Stimulated activated CD8-positive, alpha-beta memory T cell treated with anti-CD3 and anti-CD28 coated beads, Interleukin-2, amount 100 ng/mL, for 1 hour (primary cell): ENCODE measurements at places on chromosomes 16 and 17.

DNA sequence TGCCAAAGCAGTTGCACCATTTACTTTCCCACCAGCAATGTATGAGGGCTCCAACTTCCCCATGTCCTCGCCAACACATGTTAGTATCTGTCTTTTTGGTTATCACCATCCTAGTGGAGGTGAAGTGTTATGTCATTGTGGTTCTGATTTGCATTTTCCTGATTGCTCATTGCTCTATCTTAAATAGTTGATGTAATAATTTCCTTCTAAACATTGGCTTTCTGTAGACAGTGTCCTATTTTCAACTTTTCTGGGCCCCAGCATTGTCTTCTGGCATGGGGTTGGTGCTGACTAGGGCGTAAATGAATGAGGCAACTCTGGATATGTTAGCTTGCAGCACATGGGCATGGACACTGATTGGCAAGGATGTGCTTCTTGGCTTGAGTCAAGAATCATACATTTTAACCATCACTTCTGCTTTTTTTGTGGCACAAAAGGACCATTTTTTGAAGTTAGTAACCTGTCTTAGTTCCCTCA lies 25.1 kb downstream of the PLCG2 start:
- no peak for DNase-seq

DNA sequence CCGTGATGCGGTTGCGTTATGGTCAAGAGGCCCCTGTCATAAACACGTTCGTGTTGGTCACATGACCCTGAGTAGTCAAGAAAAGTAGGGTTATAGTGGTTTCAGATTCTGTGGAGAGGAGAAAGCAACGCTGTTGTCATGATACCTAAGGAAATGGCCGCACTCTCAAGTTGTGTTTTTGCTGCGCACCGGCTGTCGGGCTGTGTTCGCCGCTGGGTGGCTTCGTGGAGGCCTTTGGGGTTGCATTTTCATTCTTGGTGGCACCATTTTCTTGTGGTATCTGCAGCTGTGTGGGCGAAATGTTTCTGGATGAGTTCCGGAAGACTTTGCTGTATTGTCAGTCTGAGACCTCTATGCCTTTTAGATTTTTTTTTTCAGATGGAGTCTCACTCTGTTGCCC lies 35.0 kb downstream of the DEF8 start:
- DNase-seq = no peak

DNA sequence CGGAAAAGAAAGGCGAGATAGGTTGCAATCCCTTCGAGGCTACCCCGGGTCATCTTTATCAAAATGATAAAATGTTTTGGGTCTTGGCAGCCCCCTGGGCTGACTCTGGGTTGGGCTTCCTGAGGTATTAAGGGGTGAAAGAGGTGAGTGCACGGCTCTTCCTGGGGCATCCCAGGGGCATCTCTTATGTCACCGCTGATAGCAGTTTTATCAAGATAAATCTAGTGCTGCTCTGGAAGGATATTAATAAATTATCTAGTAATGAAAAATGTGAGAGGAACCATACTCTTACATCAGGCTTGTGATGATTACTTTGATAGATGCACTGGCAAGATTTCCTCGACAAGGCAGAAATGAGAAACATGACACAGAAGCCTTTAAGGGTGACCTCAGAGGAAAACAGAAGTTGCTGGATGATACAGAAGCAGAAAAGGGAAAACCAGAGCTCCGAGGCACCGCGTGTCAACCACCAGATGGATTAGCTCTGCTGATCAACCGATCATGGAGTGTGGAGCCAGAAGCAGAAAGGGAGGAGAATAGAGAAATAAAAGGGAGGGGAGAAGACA lies 491.3 kb downstream of the TMEM114 start:
- no peak for DNase-seq

DNA sequence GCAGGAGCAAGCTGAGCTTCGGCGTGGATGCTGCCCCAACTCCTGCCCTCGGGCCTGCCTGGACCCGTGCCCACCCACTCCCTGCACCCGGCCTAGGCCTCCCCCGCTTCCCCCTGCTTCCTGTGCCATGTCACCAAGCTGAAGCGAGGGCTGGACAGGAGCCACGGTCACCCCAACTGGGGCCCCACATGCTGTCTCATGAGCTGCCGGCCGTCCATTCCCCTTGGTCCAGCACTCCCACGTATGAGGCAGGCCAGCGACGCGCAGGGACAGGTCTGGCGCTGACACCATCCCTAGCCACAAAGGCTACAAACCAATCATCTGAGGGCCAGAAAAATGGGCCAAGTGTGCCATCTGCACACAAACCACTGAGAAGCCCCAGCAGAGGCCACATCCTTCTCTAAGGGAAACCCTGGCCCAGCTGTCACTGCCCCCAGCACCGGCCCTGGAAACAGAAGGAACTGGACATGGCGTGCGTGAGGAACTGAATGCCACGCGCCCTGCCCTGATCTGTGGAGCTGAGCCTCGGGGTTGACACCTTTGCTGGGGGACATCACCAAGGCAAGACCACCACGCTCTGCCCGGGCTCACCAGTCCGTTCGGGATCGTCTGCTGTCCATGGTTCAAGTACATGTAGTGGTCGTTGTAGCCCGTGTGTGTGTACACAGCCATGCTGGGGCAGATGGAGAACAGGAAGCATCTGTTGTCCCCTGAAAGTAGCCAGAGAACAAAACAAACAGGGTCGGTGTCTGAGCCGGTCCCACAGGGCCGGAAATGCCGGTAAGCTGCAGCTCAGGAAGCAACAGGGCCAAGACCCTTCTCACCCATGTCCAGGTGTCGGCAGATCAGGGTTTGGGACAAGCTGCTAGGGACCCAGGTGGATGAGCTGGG lies 22.2 kb downstream of the MEAK7 start:
- no peak for DNase-seq

DNA sequence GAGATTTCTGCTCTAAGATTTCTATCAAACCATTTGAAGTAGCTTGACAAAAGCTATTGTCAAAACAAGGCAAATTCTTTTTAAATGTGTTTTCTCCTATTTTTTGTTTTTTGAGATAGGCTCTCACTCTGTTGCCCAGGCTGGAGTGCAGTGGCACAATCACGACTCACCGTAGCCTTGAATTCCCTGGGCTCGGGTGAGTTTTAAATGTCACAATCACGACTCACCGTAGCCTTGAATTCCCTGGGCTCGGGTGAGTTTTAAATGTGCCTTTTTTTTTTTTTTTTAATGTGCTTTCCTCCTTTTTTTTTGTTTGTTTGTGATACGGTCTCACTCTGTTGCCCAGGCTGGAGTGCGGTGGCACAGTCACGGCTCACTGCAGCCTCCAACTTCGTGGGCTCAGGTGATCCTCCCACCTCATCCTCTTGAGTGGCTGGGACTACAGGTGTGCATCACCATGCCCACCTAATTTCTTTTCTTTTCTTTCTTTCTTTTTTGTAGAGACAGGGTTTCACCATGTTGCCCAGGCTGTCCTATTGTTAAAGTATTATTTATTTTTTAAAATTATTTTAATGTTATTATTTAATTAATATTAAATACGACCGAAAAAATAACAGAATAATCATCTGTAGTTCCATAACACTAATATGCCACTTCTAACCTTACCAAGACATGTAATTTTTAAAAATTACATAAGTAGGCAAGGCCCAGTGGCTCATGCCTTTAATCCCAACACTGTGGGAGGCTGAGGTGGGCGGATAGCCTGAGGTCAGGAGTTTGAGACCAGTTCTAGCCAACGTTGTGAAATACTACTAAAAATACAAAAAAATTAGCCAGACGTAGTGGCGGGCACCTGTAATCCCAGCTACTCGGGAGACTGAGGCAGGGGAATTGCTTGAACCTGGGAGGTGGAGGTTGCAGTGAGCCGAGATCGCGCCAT lies 69.7 kb upstream of the FA2H start:
- no peak for DNase-seq

GRCh38 chr16:66696669-66697630 lies at the start of gene CMTM4:
TSS of gene CMTM4 (minus strand) at chr16:66696743. CDS start at chr16:66696525, 218 bp downstream.
- peak; percentile 44 for DNase-seq

GRCh38 chr16:87316923-87317749 lies at the start of gene C16orf95:
TSS of gene C16orf95 (minus strand) at chr16:87317392. CDS start at chr16:87317242, 150 bp downstream.
- peak; percentile 95 for DNase-seq

GRCh38 chr17:42676424-42677011 lies at the start of gene PLEKHH3:
TSS of gene PLEKHH3 (minus strand) at chr17:42676994. CDS start at chr17:42676563, 431 bp downstream.
- no peak for DNase-seq

- no peak for DNase-seq
These were observed 233.3 kb downstream of the SOX9 start for GRCh38 chr17:72354071-72354470.

DNA sequence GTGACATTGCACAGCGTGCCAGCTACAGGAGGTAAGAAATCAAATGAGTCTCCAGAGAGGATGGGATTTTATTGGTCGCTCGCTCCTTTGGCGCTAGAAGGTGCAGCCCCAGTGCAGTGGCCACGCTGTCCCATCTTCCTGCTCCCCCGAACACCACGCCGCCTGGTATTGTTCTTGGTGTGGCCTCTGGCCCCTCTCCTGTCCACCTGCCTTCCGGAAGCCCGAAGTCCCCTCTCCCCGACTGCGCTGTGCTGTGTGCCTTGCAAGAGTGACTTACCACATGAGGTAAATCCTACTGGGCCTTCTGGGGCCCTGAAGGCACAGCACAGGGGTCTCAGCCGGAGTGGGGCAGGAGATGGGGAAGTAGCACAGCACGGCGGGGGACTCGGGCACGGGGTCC lies 58.2 kb downstream of the MARCHF10 start:
- no peak for DNase-seq

DNA sequence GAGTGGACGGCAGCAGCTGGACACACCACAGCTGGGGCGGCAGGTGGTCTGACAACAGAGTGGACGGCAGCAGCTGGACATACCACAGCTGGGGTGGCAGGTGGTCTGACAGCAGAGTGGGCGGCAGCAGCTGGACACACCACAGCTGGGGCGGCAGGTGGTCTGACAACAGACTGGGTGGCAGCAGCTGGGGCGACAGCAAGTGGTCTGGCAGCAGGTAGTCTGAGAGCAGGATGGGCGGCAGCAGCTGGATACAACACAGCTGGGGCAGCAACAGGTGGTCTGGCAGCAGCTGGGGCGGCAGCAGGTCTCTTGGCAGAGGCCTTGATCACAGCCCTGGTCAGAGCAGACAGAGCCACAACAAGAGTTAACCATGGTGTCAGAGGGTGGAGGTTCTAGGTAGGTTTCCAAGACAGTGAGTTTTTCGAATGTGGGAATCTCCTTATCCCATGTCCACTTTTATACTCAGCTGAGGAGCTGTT lies at the start of gene KRTAP4-1:
TSS of gene KRTAP4-1 (minus strand) at position 432 of the 482 bp plus-strand sequence. CDS start at position 375, 57 bp downstream.
- no peak for DNase-seq

- no peak for DNase-seq
These were observed 26.8 kb downstream of the TRPV2 start for GRCh38 chr17:16442141-16442540.

DNA sequence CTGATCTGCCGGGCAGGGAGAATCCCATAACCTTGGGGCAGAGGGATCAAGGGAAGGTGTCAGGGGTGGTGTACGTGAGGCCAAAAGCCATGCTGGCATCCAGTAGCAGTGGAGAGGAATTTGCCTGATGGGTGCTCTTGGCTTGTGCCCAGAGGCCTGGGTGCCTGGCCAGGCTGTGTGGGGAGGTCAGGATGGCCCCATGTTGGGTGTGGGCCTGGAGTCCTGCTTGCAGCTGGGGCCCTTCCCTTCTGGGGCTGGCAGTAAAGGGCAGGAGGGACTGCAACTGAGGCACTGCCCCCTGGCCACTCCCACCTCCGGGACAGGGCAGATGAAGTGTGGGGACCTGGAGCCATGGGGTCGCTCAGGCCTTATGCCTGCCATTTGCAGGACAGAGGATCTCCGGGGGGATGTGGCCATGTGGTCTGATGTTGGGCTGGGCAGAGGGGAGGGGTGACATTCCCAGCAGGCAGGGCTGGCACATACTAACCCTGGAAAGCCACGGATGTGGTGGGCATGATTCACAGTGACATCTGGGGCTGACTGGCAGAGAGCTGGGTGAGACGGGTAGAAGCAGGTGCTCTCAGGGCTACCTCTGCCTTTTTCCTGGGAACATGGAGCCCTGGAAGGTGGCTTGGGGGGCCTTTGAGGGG lies 3.5 kb downstream of the FMNL1 start:
- DNase-seq = no peak

- no peak for DNase-seq
These were observed 169.2 kb downstream of the MRTFB start for GRCh38 chr16:14240219-14240843.

DNA sequence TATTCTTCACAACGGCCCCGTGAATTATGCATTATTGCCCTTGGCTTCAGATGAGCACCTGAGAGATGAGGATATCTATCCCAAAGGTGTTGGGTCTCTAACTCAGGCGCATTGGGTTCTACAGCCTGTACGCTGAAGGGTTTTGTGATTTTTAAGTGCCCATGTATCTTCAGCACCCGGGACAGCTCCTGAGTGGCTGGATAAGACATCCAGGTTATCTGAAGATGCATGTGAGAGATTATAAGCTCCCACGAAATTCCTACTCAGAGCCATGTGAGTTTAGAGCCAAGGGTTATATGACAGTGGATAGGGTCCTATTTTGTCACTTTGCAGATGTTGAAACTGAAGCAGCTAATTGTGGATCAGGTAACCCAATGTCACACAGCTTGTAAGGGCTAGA lies 612.3 kb upstream of the EEF2KMT start:
- no peak for DNase-seq

GRCh38 chr17:1709971-1710806 lies at the start of gene TLCD2:
TSS of gene TLCD2 (minus strand) at chr17:1710377. CDS start at chr17:1710242, 135 bp downstream.
- no peak for DNase-seq

DNA sequence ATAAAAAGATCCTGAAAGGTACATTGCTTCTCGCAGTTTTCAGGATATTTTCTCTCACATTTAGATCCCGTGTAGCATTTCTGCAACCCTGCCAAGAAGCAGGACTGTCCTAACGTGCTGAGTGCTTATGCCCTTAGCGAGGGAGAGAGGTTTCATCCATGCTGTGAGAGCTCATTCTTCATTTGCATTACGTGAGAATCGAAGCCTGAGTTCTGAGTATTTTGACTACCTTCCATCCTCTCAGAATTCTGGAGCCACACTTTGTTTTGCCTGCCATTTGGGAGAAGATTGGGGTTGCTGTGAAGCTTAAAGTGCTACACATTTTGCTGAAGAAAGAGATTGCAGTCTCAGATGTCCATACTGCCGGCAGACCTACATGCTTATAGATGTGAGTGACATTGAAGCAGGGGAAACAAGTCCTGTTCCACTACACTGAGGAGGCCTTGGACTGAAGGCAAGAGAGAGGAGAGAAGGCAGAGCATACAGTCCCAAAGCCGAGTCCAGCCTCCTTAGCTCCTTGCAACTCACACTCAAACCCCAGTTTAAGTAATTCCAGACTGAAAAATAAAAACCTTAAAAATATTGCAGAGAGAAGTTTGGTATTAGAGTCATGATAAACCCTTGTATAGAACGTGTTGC lies 183.0 kb downstream of the PRKCA start:
- DNase-seq = no peak

DNA sequence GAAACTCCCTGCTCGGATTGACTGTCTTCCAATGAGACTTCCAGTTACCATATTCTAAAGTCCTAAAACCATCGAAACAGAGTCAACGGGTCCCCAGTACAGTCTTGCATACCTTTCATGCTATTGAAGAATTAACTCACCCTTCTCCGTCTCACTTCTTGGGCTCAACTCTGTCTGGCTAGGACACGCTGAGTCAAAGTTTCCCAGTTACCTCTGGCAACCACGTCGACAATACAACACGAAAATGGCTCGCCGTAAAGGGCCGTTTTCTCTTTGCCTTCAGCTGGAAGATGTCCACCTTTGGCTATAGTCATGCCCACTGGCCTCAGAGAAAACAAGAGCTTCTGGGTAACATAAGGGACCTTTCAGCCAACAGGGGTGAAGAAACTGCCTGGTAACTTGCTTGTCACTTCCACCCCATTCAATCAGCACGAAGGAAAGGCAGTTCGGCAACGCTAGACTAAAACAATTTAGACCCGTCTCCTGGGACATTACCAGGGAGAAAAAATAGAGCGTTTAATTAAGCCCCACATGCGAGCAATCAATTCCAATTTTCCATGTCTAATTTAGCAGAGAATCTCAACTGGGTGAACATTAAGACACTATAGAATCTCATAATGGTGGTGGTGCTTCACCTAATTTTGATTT lies 21.5 kb downstream of the KCNG4 start:
- no peak for DNase-seq
